Lower lobe of right lung (tissue), 2 donors: ENCODE measurements at places on chromosomes 4 and X. TPM values are rescaled to one million over a fixed set of nuclear protein-coding genes. Genes with fewer than 3 reads are reported as not detected.

- H3K27ac ChIP-seq, result no peak overlapping the region
- no peak for DNase-seq
- no peaks in the 10 kb centered on the region for H3K27me3 ChIP-seq
These were observed 60.3 kb upstream of the PRRG3 start for GRCh38 chrX:151634937-151635336.

DNA sequence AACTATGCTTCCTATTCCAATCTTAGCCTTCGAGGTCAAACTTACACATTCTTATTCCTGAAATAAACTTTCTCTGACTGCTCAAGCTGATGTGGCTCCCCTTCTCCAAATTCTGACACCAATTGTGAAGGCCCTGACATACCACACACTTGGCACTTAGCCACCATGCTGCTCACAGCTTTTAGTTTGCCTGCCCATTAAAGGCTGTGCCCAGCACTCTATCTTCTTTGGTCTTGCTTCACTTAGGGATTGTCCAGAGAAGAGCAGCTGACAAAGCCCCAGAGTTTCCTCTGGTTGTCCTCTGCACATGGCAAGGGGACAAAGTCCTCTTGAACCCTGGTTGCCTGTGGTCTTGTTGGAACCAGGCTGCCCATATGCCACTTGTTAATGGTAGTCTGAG lies 126.1 kb downstream of the ARHGEF9 start:
- no peak overlapping the region for H3K4me3 ChIP-seq
- H3K27me3 ChIP-seq, result no peaks in the 10 kb centered on the region
- H3K4me1 ChIP-seq, result no peaks in the 10 kb centered on the region
- H3K36me3 ChIP-seq, result peaks cover 6% of the 10 kb centered on the region
- H3K27ac ChIP-seq, result no peak overlapping the region

The OCIAD1 gene
- 101 TPM for total RNA-seq

The SPANXN1 gene
- not detected for total RNA-seq

GRCh38 chrX:14352511-14352910 lies 176.8 kb upstream of the GLRA2 start:
- no peaks in the 10 kb centered on the region for H3K27me3 ChIP-seq
- H3K36me3 ChIP-seq, result no peaks in the 10 kb centered on the region
- no peaks in the 10 kb centered on the region for H3K4me1 ChIP-seq
- no peak overlapping the region for H3K4me3 ChIP-seq
- DNase-seq, result no peak

DNA sequence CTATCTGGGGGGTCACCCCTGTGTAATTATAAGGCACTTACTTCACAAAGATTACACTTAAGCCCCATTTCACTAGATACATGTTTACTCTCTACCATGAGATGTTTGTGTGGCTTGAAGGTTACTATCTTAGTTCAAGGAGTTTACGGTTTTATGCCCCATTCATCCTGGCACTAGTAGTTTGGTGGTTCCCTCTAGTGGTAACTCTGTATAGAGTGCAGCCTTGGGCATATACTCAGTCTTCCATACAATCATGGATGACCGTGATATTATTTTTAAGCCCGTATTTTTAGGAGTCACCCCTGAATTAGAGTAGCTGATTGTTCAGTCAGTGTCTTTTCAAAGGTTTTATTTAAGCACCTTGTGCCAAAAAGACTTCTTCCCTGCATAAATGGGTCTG lies 109.9 kb upstream of the FAM47C start:
- H3K36me3 ChIP-seq, result no peaks in the 10 kb centered on the region
- H3K4me1 ChIP-seq, result no peaks in the 10 kb centered on the region
- H3K27ac ChIP-seq, result no peak overlapping the region
- H3K27me3 ChIP-seq, result no peaks in the 10 kb centered on the region
- DNase-seq, result no peak

DNA sequence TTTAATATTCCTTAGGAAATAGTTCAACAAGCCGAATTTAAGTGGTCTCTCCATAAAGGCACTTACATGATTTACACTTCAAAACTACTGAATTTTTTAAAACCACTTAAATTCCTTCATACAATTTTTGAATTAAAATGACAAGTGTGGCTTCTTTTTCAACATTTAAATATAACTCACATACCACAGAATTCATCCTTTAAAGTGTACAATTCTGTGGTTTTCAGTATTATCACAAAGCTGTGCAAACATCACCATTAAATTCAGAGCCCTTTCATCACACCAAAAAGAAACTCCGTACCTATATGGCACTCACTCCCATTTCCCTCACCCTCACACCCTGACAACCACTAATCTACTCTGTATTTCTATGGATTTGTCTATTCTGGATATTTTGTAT lies 200.9 kb upstream of the MAB21L2 start:
- no peaks in the 10 kb centered on the region for H3K27me3 ChIP-seq
- DNase-seq, result no peak
- no peak overlapping the region for H3K27ac ChIP-seq
- H3K4me3 ChIP-seq, result no peak overlapping the region

GRCh38 chr4:3781193-3781886 lies 15.2 kb downstream of the ADRA2C start:
- peaks cover 28% of the 10 kb centered on the region for H3K27me3 ChIP-seq
- no peak overlapping the region for H3K4me3 ChIP-seq
- no peak for DNase-seq
- no peak overlapping the region for H3K27ac ChIP-seq
- no peaks in the 10 kb centered on the region for H3K36me3 ChIP-seq

DNA sequence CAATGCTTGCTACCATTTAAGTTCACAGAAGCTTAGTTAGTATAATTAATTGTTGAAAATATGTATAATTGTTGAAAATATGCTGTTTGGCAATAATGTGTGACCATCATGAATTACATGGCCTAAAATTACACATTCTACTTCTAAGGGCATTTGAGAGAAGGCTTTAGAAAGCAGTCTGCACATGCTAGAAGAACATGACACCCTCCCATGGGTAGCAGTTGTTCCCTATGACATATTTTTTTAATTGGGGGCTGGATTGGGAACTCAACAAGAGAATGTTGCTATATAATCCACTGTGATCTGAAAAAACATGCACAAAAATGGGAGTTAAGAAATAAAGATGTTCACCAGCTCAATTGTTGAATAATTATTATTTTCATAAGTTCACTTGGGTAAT lies 331.4 kb downstream of the ARHGAP24 start:
- DNase-seq, result no peak
- H3K4me3 ChIP-seq, result no peak overlapping the region
- no peaks in the 10 kb centered on the region for H3K4me1 ChIP-seq
- no peak overlapping the region for H3K27ac ChIP-seq
- H3K27me3 ChIP-seq, result no peaks in the 10 kb centered on the region

- H3K36me3 ChIP-seq, result no peaks in the 10 kb centered on the region
- DNase-seq, result no peak
- no peak overlapping the region for H3K4me3 ChIP-seq
- no peak overlapping the region for H3K27ac ChIP-seq
- H3K27me3 ChIP-seq, result no peaks in the 10 kb centered on the region
These were observed 16.1 kb downstream of the CLCN4 start for GRCh38 chrX:10172877-10173276.

DNA sequence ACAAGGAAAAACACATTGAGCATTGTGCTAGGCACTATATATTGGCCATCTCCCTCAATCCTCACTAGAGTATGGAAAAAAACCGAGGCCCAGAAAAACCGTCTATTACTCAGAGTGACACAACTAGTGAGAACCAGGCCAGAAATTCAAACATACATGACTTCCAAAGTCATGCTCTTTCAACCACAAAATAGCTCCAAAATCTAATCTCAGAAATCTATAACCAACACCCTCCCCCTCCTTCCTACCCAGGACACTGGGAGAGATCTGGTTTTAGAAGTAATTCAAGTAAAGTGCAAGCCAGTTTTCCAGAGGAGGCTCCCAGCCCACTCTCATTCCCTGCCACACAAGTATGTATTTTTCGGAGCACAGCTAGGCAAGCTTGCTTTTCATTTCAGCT lies 7.6 kb downstream of the HS3ST1 start:
- H3K4me1 ChIP-seq, result no peaks in the 10 kb centered on the region
- H3K27me3 ChIP-seq, result peaks cover under 1% of the 10 kb centered on the region
- DNase-seq, result no peak
- H3K27ac ChIP-seq, result no peak overlapping the region
- H3K4me3 ChIP-seq, result no peak overlapping the region
- H3K36me3 ChIP-seq, result no peaks in the 10 kb centered on the region

GRCh38 chrX:41449615-41450014 lies 2.5 kb downstream of the NYX start:
- H3K4me3 ChIP-seq, result peak overlapping the region; percentile 11
- no peak overlapping the region for H3K27ac ChIP-seq
- DNase-seq, result no peak

DNA sequence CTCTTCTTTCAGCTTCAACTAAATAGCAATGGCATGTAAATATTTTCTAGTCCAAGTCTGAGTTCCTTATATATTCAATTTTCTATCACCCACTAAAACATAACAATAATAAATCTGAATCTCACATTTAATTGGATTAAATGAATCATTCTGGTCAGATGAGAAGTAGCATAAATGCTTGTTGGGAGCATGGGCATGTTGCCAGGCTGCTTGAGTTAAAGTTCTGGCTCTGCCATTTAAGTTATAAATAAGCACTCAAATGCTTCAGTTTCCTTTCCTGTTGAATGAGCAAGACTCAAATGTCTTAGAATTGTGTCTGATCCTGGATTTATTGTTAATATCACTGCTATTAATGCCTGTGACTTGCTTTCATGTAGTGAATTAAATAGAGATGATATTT lies 496.3 kb downstream of the STPG2 start:
- no peaks in the 10 kb centered on the region for H3K27me3 ChIP-seq
- H3K4me1 ChIP-seq, result no peaks in the 10 kb centered on the region

DNA sequence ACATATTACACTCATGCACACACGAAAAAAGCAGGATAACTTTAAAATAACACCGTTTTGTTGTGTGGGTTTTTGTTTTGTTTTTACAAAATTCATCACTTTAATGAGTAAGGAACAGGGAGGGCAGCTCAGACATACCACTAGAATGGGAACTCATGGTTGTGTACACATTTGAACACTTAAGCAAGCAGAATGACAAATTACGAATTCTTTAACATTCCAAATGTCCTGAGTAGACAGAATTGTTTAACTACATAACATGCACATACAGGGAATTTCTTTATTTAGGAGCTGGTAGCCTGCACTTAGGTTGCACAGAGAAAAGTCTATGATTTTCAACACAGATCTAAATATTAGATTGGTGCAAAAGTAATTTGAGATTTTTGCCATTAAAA lies 96.4 kb downstream of the ATP8A1 start:
- DNase-seq, result no peak
- no peak overlapping the region for H3K4me3 ChIP-seq
- H3K27me3 ChIP-seq, result no peaks in the 10 kb centered on the region
- H3K27ac ChIP-seq, result no peak overlapping the region
- no peaks in the 10 kb centered on the region for H3K4me1 ChIP-seq
